ENCODE measurements at places on chromosomes 2 and 18.

GRCh38 chr2:160203007-160203406 lies 2.9 kb upstream of the ITGB6 start:
- no peak for DNase-seq

DNA sequence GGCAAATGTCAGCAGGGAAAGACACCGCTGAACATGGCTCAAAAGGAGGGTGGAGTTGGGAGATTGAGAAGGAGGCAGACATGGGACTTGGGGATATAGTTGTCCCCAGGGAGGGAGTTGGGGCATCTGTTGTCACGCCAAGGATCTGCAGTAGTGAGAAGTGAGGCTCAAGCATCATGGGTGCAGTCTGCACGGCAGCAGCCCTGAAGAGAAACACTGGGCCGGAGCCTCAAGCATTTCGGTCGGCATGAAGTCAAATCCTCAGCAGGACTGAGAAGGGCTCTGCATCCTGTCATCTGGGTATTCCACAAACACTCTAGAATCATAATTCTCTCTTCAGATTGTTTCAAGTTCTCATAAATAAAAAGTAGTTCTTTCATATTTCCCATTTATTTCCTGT lies 132.7 kb upstream of the DAPL1 start:
- no peak for DNase-seq

GRCh38 chr2:1817256-1818051 lies 73.1 kb upstream of the PXDN start:
- peak; percentile 29 for DNase-seq

DNA sequence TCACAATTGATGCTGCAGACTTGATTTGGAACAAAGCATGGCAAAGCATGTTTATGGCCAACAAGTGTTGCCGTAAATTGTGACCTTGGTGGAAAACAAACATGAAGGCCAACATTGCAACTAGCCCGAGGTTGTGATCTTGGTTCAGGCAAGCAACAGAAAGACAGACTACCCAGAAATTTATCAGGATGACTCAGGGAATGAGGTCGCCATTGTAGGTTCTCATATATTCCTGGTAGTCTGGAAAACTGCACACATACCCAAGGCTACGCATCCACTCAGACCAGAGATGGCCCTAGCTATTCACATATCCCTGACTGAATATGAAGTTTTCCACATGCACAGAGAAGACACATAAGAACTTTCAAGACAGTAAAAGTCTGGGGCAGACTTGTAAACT lies 30.1 kb downstream of the CYP1B1 start:
- DNase-seq: no peak

DNA sequence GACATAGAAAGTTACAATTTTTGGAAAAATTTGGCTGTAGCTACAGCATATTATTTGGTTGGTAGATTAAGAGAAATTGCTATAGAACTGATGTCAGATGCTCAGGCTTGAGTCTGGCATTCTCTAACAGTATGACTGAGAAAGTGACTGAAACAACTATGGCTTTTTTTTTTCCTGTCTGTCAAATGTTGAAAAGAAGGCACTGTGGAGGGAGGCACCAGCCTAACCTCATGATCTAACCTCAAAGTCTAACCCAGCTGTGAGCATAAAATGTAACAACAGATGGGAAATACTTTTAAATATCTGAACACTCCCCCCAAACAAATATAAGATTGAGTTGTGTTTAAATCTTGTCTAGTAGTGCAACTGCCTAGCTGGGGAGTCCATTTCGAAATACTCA lies 629.1 kb downstream of the LRP1B start:
- no peak for DNase-seq

GRCh38 chr2:218229239-218229638 lies 12.2 kb downstream of the ARPC2 start:
- DNase-seq: peak; percentile 77

GRCh38 chr2:232120911-232121310 lies 159.4 kb downstream of the DIS3L2 start:
- no peak for DNase-seq

- DNase-seq: no peak
Measured at GRCh38 chr18:64695851-64696553, 547.1 kb upstream of the LINC00305 start.

GRCh38 chr2:57907411-57907810 lies 139.2 kb upstream of the VRK2 start:
- no peak for DNase-seq

- DNase-seq: no peak
Measured at GRCh38 chr2:101339266-101339880, 30.9 kb upstream of the RNF149 start.

- no peak for DNase-seq
Measured at GRCh38 chr2:215727507-215728503, 285.5 kb downstream of the MREG start.

- no peak for DNase-seq
Measured at GRCh38 chr2:152372438-152372984, 37.5 kb downstream of the FMNL2 start.

- no peak for DNase-seq
Measured at GRCh38 chr2:16327326-16327725, 338.3 kb downstream of the CYRIA start.

DNA sequence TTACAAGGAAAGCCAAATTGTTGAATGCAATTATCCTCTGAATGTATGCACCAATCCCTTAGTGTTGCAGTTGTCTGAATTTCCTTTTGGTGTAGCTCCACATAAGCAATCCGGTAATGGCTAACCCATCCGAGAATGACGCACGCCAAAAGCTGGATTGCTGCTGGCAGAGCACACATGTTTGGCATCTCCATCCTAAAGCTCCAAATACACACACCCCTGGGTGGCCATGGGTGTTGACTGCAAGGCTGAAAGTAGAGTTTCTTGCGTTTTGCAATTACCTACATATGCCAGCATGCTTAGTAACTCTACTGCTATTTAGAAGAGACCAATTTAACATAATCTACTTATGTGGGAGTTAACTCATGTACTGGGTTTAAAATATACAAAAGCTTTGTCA lies 53.1 kb downstream of the KCTD1 start:
- no peak for DNase-seq

DNA sequence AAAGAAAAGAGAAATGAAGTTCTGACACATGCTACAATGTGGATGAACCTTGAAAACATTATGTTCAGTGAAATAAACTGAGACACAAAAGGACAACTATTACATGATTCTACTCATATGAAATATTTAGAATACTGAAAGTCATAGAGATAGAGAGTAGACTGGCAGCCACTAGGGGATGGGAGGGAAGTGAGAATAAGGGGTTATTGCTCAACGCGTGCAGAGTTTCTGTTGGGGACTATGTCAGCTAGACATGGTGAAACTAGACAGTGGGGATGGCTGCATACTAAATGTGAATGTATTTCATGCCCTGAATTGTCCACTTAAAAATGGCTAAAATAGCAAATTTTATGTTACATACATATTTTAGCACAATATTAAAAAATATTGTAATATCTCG lies 108.7 kb upstream of the ATL2 start:
- no peak for DNase-seq

- no peak for DNase-seq
Measured at GRCh38 chr2:148244593-148245292, 223.9 kb downstream of the MBD5 start.

- no peak for DNase-seq
Measured at GRCh38 chr2:65129286-65129825, 550 bp downstream of the RAB1A start.

- no peak for DNase-seq
Measured at GRCh38 chr2:158102446-158102845, 770 bp downstream of the UPP2 start.

Measured in CD4-positive, alpha-beta T cell treated with Interleukin-4 for 4 hours (primary cell).